ENCODE measurements at places on chromosomes 4 and X. TPM values are rescaled to one million over a fixed set of nuclear protein-coding genes. Genes with fewer than 3 reads are reported as not detected.

ADAM29 gene
- not detected for total RNA-seq

MMRN1 gene
- 0.20 TPM for total RNA-seq

SPANXD gene
- not detected for total RNA-seq

CXCL13 gene
- not detected for total RNA-seq

TCP11X2 gene
- total RNA-seq = not detected

LIMCH1 gene
- 0.37 TPM for total RNA-seq

GRCh38 chrX:23904096-23904495 lies 3.6 kb downstream of the APOO start:
- DNase-seq = no peak

GRCh38 chrX:47877327-47877726 lies 40.6 kb downstream of the ZNF81 start:
- no peak for DNase-seq

GRCh38 chrX:68396953-68397352 lies 36.3 kb downstream of the OPHN1 start:
- DNase-seq = no peak

GRCh38 chr4:109698656-109699055 lies 4.6 kb downstream of the CASP6 start:
- DNase-seq = no peak

GRCh38 chr4:151325111-151325948 lies at the start of gene SH3D19:
TSS of gene SH3D19 (minus strand) at chr4:151325605. CDS start at chr4:151325352, 253 bp downstream.
- DNase-seq = no peak

- no peak for DNase-seq
Observed at GRCh38 chr4:41320278-41320677, 63.5 kb downstream of the UCHL1 start.

DNA sequence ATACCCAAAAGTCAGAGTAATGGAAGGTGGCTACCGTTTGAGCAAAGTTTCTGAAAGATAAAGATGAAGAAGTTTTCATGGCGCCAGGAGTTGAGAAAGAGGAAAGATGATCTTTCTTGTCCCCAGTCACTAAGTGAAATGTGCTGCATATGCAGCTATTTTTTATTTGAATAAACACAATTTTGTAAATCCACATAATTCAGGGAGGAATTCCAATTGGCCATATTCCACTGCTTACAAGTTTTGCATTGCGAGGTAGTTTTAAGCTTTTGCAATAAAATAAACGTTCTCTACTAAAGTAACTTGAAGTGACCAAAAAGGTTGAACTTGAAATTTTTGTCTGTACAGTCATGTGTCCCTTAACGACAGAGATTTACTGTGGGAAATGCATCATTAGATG lies 139.3 kb upstream of the VCX2 start:
- DNase-seq = no peak

DNA sequence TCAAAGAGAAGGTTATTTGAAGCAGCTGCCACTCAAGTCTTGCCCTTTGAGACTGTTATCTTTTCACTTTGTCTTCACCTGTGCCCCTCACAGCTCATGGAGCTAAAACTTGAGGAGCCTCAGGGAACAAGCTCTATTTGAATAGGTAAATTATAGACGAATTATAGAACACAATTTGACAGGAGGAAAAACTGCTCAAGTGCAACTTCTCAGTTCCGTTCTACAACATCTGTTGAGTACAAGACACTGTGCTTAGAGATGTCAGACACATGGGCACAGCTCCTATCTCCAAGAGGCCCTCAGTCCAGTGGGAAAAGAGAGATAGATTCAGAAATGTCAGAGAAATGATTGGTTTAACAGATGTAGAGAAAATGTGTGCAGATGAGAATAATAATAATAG lies 5.1 kb downstream of the PPP1R2C start:
- DNase-seq = no peak

- DNase-seq = no peak
Observed at GRCh38 chr4:107243141-107243781, 207.1 kb upstream of the DKK2 start.

GRCh38 chr4:110480746-110481271 lies 4.9 kb downstream of the ENPEP start:
- DNase-seq = no peak

DNA sequence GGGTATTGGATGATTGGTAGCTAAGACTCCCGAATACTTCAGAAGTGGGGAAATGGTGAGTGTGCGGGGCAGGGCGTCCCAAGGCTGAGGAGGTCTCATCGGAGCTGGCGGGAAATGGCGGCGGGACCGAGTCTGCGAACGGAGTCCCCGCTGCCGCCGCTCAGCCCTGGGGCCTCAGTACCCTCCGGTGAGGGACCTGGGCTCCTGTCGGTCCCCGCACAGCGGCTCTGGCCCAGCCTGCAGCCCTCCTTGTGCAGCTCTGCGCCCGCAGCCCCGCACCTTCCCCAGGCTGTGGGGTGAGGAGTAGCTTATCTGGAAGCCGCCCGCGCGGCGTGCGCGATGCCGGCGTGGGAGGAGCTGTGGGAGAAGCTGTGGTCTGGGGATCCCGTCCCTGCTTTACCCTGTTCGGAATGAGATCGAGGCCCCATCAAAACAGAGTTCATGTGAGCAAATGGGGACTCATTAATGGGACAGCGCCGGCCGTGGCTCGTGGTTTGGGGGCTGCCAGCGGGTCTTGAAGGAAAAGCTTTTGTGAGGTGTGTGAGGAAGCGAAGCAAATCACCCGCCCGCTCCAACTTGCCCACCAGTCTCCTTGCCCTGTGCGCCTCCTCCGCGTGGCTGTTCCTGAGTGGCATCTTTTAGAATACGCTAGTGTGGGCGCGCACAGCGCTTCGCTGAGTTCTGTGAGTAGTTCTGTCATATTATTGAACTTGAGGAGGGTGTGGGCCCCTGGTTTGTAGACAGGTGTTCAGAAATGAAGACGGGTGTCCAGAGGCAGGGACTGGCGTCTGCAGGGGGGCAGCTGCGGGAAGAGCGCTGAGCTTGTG lies 531 bp downstream of the ZNF141 start:
- no peak for DNase-seq

DNA sequence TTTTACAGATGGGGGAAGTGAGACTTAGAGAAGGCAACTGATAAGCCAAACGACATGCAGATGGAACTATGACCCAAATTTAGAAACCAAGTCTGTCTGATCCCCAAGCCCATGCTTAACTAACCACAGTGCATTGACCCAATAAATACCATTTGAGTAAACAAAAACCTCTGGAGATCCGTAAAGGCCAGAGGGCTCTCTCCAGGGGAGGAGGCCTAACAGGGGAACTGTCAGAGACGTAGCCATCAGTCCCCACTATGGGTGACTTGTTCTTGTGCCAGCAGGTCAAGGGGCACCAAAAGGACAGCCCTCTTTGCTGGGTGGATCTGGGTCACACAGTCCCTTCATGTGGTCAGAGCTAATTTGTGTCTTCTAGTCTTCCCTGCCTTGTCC lies 420.2 kb downstream of the BCOR start:
- no peak for DNase-seq

DNA sequence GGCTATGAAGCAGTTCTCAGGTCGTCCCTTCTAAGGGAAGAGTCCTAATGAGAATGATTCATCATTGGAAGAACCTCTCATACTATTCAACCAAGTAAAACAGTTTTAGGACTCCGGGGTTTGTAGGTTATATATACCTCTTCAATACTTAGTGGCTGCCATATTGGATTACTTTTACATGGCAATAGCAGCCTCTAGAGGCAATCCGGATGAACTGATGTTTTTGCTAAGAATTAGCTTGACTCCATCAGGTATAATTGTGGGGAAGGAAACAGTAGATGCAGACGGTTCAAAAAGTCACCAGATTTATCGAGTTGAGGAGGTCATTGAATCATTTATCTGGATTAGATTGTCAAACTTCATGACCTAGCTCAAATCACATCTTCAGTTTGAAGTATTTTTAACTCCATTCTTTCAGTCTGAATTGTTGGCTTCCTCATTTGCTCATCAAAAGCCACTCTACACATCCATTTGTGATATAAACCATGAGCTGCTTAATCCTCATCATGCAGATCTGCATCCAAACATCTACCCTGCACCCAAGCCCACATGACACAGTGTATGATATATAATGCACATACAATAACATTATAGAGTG lies 28.4 kb downstream of the GUCY1B1 start:
- no peak for DNase-seq

All from T-cell (primary cell).